ENCODE measurements at places on chromosomes 2 and 18. TPM values are rescaled to one million over a fixed set of nuclear protein-coding genes. Genes with fewer than 3 reads are reported as not detected.

CNTNAP5 gene
- not detected for total RNA-seq

SLC9A2 gene
- total RNA-seq: 0.71 TPM

COL4A4 gene
- total RNA-seq: 34.0 TPM

DNA sequence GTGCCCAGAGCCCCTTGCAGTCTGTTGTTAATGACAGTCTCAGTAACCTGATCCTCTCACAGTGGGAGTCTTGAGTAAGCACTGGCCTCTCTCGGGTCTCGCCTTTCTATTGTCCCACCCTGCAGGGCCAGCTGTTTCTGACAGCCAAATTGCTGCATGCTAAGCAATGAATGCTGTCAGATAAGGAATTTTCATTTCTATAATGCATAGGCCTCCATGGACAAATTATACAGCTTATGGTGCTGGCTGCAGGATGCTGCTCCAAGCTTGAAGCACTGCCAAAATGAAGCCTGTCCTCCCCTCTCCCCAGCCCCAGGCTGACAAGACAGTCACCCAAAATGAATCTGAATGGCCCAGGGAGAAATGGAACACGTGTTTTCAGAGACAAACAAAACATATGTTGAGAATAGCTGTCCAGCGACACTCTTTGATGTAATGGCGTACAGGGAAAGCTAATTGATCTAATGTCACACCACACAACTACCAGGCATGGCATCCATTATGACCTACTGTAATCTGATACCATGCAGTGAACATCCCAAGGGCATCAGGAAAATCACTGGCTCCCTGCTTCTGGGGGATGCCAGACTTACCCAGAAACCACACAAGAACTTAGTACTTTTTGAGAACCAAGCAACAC lies 36.8 kb downstream of the ACVR1 start:
- no peak for DNase-seq

RPRM gene
- not detected for total RNA-seq

- DNase-seq: no peak
Measured at GRCh38 chr2:159890551-159891266, 92.7 kb upstream of the CD302 start.

DNA sequence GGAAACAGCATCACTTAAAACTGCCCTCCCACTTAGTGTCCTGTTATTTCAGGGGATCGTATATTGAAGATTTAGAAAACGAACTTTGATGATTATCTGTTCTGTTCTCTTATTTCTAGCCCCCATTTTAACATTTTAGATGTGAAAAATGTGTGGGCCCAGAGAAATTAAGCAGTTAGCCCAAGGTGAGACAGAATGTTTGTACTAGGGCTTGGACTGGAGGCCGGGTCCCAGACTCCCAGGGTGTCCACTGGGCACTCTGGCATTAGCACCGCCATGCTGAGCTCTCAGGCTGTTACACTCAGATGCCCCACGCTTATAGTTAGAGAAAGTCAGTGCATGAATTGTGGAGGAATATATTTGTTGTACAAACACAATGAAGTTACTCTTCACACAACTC lies 5.5 kb upstream of the RAX start:
- DNase-seq: no peak

DNA sequence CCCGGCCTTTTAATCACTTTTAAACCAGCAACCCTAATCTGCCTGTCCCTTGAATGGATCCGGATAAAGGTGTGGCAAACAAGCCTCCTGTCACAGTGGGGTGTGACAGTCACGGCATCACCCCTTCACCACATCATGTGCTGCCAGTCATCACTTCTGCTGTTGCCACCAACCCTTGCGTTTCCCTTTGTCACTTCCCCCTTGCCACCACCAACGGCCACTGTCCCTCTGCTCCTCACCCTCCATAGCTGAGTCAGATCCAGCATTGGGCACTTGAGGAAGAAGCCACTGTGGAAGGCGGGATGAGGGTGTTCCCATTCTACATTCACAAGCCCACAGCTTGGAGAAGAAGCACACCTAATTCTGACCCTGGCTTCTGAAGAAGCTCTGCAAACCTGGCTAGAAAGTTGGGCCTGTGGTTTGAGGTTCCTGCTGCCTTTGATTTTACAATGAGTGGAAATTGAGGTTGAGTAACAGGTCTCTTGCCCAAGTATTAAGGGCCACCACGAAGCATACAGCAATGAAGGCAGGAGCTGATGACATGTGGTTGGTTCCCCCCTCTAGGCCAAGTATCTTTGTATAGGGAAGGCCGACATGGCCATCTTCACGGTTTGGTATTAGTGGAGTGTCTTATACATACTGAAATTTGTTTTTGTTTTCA lies 22.9 kb upstream of the DARS1 start:
- DNase-seq: no peak

GRCh38 chr18:5238371-5238976 lies 41.4 kb upstream of the AKAIN1 start:
- DNase-seq: no peak

NBAS gene
- 32.0 TPM for total RNA-seq

- no peak for DNase-seq
Measured at GRCh38 chr2:139720056-139720455, 939.9 kb upstream of the NXPH2 start.

DNA sequence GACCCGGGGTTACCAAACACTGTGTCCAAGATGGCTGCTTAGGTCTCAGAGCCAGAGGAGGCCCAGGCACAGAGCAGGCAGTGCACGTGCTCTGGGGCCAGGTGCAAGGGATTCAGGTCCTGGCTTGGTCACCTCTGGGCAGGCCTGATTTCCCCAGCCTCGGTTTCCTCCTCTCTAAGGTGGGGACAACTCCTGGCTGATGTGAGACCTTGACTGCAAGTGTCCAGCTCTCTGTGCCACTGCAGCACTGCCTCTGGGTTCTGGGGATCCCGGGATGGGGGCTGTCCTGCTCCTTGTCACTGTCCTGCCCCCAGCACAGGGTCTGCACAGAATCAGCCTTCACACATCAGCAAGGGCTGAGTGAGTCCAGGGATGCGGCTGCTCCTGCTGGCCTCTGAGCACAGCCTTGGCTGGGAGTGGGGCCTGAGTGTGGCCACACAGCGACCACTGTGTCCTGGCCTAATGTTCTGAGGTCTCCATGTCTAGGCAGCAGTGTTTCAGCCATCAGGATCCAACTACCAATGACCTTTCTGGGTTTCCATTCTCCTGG lies 170.2 kb upstream of the HDAC4 start:
- DNase-seq: no peak

LANCL1 gene
- 23.4 TPM for total RNA-seq

GRCh38 chr2:65349863-65350262 lies 82.5 kb downstream of the SPRED2 start:
- no peak for DNase-seq
